ENCODE measurements at places on chromosomes 13 and 19.

DNA sequence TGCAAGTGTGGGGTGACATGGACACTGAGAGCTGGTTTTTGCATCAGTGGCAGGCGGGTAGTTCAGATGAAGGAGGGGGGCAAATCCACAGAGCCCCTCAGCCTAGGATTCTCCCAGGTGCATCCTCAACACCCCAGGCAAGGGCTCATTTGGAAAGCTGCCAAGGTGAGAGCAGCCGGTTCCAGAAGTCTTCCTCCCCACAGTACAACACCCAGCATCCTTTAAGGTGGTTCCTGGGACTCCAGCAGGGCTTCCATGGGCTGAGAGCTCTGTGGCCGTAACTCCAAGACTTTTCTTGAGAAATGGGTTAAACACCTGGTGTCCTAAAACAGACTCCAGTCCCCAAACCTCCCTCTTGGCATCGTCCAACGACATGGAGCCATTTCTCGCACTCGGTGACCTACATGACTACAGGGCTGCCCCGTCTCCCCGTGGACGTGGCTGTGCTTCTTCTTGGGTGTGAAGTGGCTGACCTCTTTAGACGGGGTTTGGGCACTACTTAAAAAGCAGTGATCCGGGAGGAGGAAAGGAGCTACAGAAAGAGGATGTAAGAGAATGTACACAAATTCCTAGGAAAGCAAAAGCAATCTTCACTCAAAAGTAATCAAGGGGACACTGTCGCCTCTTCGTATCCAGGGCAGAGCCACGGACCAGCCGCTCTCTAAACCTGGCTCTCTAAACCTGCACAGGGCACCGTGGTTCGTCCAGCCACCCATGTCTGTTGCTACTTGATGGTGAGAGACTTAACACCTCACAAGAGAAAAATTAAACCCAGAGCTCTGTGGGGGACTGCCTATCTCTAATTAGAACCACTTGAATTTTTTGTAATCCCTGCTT, 25.5 kb downstream of the RANBP3 start:
- H3K4me3 ChIP-seq, result no peak overlapping the region
- H3K4me1 ChIP-seq, result peaks cover 32% of the 10 kb centered on the region
- H3K27me3 ChIP-seq, result no peaks in the 10 kb centered on the region
- H3K27ac ChIP-seq, result no peak overlapping the region
- no peaks in the 10 kb centered on the region for H3K36me3 ChIP-seq
- DNase-seq, result no peak

GRCh38 chr19:16203256-16204004, 5.7 kb downstream of the AP1M1 start:
- no peaks in the 10 kb centered on the region for H3K4me1 ChIP-seq
- no peak overlapping the region for H3K4me3 ChIP-seq
- no peaks in the 10 kb centered on the region for H3K36me3 ChIP-seq
- H3K27me3 ChIP-seq, result no peaks in the 10 kb centered on the region
- H3K27ac ChIP-seq, result no peak overlapping the region

DNA sequence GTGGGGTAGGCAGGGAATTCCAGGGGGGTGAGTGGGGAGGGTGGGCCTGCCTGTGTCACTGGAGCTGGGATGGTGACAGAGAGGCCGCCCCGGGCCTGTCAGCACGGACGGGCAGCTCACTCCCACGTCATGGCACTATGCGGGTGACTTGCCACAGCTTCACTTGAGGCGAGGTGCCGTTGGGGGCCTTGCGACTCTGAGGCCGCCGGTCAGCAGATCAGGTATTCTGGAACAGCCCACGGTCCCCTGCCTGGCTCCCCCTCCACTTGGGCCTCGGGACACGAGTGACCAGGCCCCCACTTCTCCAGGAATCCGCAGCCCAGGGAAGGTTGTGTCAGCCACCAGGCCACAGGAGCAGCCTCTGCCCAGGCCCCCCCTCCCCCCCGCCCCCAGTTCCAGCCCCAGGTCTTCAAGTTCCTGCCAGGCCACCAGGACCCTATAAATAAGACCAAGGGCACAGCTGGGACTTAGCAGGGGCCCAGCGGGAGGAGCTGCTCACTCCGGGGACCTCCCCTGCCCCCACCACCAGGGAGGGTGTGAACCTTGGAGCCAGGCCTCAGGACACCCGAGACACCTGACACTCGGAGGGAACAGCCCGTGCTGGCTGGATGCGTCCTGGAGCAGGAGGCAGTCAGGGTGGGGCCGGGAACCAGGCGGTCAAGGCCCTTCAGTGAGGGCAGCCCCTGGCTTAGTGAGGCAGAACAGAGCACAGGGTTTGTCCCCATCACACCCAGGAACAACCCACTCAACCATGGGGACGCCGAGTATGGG, 2.7 kb upstream of the MIDN start:
- DNase-seq, result peak; percentile 89
- no peaks in the 10 kb centered on the region for H3K4me1 ChIP-seq
- H3K27ac ChIP-seq, result peak overlapping the region; percentile 38
- H3K36me3 ChIP-seq, result no peaks in the 10 kb centered on the region

GRCh38 chr19:2587001-2587719, 111.2 kb downstream of the GADD45B start:
- DNase-seq, result no peak
- no peaks in the 10 kb centered on the region for H3K4me1 ChIP-seq
- H3K27me3 ChIP-seq, result no peaks in the 10 kb centered on the region

GRCh38 chr13:113080901-113081521, 24.6 kb upstream of the F7 start:
- H3K27ac ChIP-seq, result no peak overlapping the region
- no peaks in the 10 kb centered on the region for H3K4me1 ChIP-seq
- H3K36me3 ChIP-seq, result no peaks in the 10 kb centered on the region
- DNase-seq, result no peak
- H3K27me3 ChIP-seq, result no peaks in the 10 kb centered on the region

DNA sequence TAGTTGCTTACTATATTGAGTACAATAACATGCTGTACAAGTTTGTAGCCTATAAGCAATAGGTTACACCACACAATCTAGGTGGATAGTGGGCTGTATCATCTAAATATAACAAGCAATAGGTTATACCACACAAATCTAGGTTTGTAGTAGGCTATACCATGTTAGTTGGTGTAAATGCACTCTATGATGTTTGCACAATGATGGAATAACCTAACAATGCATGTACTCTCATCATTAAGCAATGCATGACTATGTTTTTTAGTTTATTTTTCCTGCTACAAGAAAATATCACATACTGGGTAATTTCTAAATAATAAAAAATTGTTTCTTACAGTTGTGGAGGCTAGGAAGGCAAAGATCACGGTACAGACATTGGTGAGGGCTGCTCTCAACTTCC, 262.5 kb downstream of the SLITRK6 start:
- no peaks in the 10 kb centered on the region for H3K36me3 ChIP-seq
- H3K4me1 ChIP-seq, result no peaks in the 10 kb centered on the region
- H3K27ac ChIP-seq, result no peak overlapping the region
- no peak overlapping the region for H3K4me3 ChIP-seq
- H3K27me3 ChIP-seq, result no peaks in the 10 kb centered on the region

- no peaks in the 10 kb centered on the region for H3K36me3 ChIP-seq
- peak; percentile 94 for DNase-seq
- peak overlapping the region; percentile 62 for H3K4me3 ChIP-seq
- peak overlapping the region; percentile 63 for H3K27ac ChIP-seq
Observed at GRCh38 chr19:48492925-48493717, 18.5 kb downstream of the LMTK3 start.

GRCh38 chr19:46611776-46612175, 10.6 kb downstream of the CALM3 start:
- H3K36me3 ChIP-seq, result peaks cover 28% of the 10 kb centered on the region
- H3K4me1 ChIP-seq, result no peaks in the 10 kb centered on the region
- no peak overlapping the region for H3K27ac ChIP-seq
- no peak overlapping the region for H3K4me3 ChIP-seq
- no peaks in the 10 kb centered on the region for H3K27me3 ChIP-seq

GRCh38 chr19:35977446-35978222, 17.4 kb upstream of the SDHAF1 start:
- H3K36me3 ChIP-seq, result no peaks in the 10 kb centered on the region
- no peaks in the 10 kb centered on the region for H3K27me3 ChIP-seq
- DNase-seq, result no peak
- H3K4me3 ChIP-seq, result no peak overlapping the region

DNA sequence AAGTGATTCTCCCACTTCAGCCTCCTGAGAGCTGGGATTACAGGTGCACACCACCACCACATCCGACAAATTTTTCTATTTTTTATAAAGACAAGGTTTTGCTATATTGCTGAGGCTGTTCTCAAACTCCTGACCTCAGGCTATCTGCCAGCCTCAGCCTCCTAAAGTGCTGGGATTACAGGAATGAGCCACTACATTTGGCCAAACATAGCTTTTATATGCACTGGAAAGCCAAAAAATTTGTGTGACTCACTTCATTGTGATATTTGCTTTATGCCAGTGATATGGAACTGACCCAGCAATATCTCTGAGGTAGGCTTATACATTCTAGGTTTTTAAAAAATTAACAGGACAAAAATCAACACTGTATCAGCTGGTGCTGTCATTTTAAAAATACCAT, 26.8 kb upstream of the ACOD1 start:
- no peaks in the 10 kb centered on the region for H3K27me3 ChIP-seq
- no peak for DNase-seq
- H3K27ac ChIP-seq, result no peak overlapping the region

DNA sequence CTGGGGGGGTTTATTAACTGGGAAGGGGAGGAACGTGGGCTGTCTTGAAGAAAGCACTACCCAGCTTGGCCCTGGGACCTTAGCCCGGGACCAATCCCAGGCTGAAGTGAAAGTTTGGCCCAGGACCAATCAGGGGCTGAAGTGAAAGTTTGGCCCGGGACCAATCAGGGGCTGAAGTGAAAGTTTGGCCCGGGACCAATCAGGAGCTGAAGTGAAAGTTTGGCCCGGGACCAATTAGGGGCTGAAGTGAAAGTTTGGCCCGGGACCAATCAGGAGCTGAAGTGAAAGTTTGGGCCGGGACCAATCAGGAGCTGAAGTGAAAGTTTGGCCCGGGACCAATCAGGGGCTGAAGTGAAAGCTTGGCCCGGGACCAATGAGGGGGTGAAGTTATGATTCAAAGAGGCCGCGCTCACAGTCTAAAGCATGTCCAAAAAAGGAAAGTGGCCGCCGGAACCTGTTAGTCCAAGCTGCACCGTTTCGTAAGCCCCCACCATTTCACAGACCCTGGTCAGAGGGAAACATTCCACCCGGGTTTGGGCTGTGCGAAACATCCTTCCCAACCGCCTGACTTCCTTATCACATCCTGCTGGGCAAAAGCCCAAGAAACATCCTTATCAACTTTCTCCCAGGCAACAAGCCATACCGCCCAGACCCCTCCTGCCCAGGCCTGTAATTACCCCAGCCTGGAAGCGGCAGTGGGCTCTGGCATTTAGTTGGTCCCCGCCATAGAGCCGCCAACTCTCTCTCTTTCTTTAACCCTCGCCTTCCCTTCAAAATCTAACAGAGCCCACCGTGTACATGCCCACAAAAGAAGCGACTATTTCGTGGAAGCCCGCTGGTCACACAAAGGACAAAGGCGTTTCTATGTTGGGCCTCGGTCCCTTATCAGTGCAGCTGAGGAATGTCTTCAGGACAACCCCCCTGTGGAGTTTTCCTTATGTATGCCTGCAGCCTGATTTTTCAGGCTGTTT, 1.1 kb downstream of the ZNF850 start:
- DNase-seq, result peak; percentile 82
- peaks cover 7% of the 10 kb centered on the region for H3K4me1 ChIP-seq
- H3K27me3 ChIP-seq, result no peaks in the 10 kb centered on the region
- peak overlapping the region; percentile 97 for H3K4me3 ChIP-seq

GRCh38 chr13:93270769-93271742, 44.4 kb downstream of the GPC6 start:
- no peaks in the 10 kb centered on the region for H3K4me1 ChIP-seq
- H3K36me3 ChIP-seq, result no peaks in the 10 kb centered on the region
- no peak for DNase-seq
- peak overlapping the region; percentile 15 for H3K27ac ChIP-seq
- H3K4me3 ChIP-seq, result peak overlapping the region; percentile 2

- peaks cover 8% of the 10 kb centered on the region for H3K4me1 ChIP-seq
- no peaks in the 10 kb centered on the region for H3K27me3 ChIP-seq
- no peaks in the 10 kb centered on the region for H3K36me3 ChIP-seq
- H3K4me3 ChIP-seq, result no peak overlapping the region
- peak overlapping the region; percentile 83 for H3K27ac ChIP-seq
Observed at GRCh38 chr19:19459073-19459472, 53.6 kb downstream of the GATAD2A start.

- no peak overlapping the region for H3K4me3 ChIP-seq
- H3K27ac ChIP-seq, result no peak overlapping the region
- no peaks in the 10 kb centered on the region for H3K36me3 ChIP-seq
- no peaks in the 10 kb centered on the region for H3K27me3 ChIP-seq
- no peaks in the 10 kb centered on the region for H3K4me1 ChIP-seq
Observed at GRCh38 chr19:31834070-31834469, 484.8 kb upstream of the TSHZ3 start.

DNA sequence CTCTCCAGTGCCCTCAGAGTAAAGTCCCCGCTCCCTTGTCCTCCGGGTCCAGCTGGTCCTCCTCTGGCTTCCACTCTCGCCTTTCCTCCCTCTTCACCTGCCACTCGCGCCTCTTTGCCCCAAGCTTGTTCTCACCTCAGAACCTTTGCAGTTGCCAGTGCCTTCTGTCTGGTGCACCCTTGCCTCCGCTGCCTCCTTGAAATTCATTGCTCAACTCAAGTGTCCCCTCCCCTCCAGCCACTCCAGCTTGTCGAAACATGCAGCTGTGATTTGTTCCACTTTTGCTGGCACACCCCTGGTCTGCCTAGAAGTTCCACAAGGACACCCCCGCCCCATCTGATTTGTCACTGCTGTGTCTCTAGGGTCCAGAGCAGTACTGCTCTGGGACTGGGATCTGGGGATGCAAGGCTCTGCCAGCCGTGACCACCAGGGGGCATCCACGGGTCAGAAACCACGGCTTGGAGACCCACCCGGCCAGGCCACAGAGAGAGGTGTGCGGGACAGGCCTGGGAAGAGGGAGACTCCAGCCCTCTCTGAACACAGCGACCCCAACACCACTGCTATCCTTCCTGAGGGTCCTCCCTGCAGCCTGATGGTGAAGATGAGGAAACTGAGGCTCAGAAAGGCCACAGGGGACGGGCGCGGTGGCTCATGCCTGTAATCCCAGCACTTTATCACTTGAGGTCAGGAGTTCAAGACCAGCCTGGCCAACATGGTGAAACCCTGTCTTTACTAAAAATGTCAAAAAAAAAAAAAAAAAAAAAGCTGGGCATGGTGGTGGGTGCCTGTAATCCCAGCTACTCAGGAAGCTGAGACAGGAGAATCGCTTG, 49.9 kb downstream of the AP1M1 start:
- peak; percentile 88 for DNase-seq
- H3K27ac ChIP-seq, result no peak overlapping the region
- no peaks in the 10 kb centered on the region for H3K27me3 ChIP-seq
- no peaks in the 10 kb centered on the region for H3K4me1 ChIP-seq

DNA sequence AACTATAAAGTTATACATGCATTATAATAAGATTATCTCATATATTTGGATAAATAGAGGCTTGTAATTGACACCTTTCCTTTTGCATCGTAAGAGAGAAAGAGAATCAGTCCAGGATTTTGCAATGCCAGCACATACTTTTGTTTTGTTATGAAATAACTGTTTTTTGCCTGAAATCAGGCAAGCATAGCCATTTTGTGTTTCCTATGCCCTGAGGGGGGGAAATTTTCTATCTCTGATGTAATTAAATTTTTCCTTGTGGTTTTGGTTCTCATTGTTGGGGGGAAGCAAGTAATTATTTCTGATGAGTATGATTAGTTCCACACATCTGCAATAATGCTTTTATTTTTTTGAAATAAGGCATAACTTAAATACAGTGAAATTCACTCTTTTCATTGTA, 229.4 kb downstream of the NDFIP2 start:
- no peaks in the 10 kb centered on the region for H3K4me1 ChIP-seq
- no peak for DNase-seq
- no peaks in the 10 kb centered on the region for H3K36me3 ChIP-seq

GRCh38 chr13:100156788-100157187, 67.9 kb downstream of the PCCA start:
- no peaks in the 10 kb centered on the region for H3K27me3 ChIP-seq
- no peak for DNase-seq
- no peak overlapping the region for H3K27ac ChIP-seq
- no peaks in the 10 kb centered on the region for H3K4me1 ChIP-seq

Data from kidney (tissue), 22 donors.